ENCODE measurements at places on chromosomes 12 and 14.
A peak's percentile ranks its signal among the peaks of the same experiment; 100 is the strongest.

DNA sequence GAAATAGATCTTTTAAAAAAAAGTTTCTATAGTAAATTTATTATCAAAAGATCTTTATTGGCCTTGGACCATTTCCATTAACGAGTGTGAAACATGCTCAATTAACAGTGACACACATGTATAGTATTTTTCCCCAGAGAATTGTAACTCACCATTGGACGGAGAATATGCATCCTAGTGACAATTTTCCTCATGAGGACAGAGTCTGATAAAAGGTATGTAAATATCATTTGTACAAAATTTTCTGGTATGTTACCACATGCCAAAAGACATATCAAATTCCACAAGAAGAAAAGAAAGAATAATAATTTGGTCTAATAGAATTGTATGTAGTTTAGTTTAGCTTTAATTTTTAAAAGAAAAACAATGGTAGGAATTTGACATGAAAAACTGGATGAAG, 1096.0 kb upstream of the FLRT2 start:
- no peak for DNase-seq

DNA sequence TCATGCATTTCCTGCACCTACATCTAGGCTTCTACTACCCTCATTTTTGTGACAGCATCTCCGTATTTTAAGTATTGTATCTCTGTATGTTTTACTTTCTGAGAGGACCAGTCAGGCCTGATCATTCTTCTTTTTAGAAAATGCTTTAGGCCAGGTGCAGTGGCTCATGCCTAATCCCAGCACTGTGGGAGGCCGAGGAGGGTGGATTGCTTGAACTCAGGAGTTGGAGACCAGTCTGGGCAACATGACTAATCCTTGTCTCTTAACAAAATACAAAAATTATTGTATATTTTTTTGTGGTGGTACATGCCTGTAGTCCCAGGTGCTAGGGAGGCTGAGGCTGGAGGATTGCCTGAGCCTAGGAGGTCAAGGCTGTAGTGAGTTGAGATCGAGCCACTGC, 36.9 kb downstream of the PACS2 start:
- no peak for DNase-seq

DNA sequence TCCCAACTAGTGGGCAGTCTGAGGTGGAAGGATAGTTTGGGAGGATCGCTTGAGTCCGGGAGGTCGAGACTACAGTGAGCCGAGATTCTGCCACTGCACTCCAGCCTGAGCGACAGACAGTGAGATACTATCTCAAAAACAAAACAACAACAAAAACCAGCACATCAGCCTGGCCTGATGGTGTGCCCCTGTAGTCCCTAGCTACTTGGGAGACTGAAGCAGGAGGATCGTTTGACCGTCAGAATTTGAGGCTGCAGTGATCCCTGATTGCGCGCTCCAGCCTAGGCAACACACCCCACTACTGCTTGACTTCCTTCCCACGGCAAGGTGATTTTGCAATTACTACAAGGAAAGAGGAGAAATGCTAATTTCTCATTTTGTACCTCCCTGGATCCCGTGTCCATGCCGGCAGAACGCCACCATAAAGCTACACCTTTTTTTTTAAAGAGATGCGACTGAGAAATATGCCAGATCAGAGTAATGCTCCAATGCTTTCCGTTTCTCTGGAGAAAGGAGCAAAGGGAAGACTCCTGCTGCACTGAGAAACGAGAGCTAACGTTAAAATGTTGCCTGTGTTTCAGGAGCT, 672 bp upstream of the SCFD1 start:
- DNase-seq = peak; percentile 30

- DNase-seq = peak; percentile 75
Observed at GRCh38 chr12:94725375-94726168, 75.2 kb upstream of the TMCC3 start.

GRCh38 chr12:99436584-99436983, 211.0 kb upstream of the GARIN6 start:
- no peak for DNase-seq

DNA sequence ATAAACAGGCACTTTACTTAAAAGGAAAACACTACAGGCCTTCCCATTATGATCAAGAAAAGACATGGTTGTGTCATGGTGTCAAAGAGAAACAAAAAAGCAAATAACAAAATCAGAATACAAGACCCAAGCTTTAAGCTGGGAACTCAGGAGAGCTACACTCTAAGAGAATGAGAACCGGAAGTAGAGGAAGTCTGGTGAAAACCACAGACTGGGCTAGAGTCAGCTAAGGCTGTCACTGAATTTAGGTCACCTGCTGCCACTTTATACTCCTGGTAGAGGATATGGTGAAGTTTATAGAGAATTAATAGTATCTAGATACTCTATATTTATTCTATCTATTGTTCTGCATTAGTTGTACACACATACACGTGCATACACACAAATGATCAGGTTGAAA, 971.7 kb downstream of the FLRT2 start:
- DNase-seq = no peak

DNA sequence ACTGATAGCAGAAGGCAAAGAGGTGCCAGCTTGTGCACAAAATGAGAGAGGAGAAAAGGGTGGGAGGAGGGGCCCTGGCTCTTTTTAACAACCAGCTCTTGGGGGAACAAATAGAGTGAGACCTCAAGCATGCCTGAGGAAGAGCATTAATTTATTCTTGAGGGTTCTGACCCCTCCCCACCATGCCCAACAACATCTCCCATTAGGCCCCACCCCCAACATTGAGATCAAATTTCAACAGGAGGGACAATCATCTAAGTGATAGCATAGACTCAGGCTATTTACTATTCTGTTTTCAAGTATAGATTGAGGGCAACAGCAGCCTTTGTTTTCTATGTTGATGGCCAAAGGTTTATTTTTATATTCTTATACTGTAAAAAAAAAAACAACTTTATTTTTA, 59.7 kb downstream of the FUT8 start:
- no peak for DNase-seq

DNA sequence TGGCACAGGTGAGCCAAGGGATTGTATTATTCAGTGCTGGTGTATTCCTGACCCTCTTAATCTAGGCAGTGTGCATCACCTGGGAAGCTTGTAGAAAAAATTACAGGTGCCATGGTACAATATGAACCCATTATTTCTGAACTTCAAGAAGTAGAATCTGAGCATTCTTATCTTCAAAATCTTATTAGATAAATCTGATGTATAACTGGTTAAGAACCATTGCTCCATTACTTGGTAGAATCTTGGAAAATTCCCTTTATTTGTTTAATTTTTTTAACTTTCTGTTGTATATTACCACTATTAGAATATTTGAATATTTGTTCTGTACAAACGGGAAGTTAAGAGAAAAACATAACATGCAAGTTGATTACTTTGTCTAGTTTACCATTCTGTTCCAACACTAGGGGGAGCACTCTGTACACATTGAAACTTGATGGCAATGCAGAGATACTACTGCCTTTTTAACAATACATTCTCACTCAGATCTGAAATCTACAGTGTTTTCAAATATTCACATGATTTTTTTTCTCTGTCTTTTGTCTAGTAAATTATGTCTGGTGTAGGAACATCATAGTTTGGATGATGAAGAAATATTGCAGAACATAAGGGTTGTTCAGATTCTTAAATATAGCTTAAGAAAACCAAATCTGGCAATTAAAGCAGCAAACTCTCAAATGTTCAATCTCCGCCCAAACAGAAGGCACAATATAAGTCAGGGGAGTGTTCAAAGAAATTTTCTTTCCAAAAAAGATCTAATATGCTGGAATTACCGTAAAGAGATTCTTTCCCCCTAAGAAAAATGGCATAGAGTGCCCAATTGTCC, 196.6 kb downstream of the PCNX1 start:
- peak; percentile 86 for DNase-seq

DNA sequence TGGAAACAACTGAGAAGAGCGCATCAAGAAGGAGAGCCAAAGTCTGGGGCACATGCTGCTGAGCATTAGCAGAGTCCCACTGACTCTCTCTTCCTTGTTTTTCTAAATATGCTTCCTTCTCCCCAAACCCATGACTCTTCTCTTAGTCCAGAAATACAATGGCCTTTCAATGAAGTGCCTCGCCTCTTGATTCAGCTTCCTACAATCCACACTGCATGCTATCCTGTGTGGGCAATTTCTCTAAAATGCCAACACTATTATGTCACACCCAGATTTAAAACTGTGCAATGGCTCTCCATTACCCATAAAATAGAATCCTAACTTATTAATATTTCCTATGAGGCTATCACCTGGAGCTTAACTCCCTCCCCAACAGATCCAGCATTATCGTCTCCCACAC, 198.6 kb downstream of the RPAP3 start:
- no peak for DNase-seq

GRCh38 chr14:88824314-88825077, at the start of gene TTC8:
Gene TTC8, plus strand, starts transcription at chr14:88824651. Its CDS starts 57 bp downstream, at chr14:88824708.
- peak; percentile 92 for DNase-seq

GRCh38 chr12:18206198-18206597, 55.1 kb upstream of the PIK3C2G start:
- DNase-seq = no peak

GRCh38 chr12:51823875-51824565, 24.5 kb downstream of the FIGNL2 start:
- peak; percentile 81 for DNase-seq

- DNase-seq = no peak
Observed at GRCh38 chr14:104524726-104525125, 54.8 kb upstream of the C14orf180 start.

DNA sequence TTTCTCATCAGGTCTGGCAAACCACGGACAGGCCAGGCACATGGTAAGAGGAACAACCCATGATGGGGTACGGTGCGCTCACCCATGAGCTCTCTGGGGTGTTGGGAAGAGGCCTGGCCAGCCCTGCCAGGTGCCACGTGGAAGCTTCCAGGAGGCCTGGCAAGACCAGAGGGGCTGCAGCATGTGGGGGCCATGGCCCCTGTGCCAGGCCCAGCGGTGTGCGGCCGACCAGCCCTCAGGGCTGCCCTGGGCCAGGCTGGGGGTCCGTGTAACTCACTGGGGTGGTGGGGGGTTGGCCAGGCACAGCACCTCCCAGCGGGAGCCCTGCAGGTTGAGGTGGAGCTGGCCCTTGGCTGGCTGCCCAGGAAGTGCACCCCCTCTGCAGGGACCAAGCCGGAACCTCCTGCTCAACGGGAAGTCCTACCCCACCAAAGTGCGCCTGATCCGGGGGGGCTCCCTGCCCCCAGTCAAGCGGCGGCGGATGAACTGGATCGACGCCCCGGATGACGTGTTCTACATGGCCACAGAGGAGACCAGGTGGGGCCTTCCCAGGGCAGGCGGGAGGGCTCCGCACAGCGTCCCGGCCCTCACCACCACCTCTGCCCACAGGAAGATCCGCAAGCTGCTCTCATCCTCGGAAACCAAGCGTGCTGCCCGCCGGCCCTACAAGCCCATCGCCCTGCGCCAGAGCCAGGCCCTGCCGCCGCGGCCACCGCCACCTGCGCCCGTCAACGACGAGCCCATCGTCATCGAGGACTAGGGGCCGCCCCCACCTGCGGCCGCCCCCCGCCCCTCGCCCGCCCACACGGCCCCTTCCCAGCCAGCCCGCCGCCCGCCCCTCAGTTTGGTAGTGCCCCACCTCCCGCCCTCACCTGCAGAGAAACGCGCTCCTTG, 4.9 kb upstream of the CRIP2 start:
- no peak for DNase-seq

- no peak for DNase-seq
Observed at GRCh38 chr12:5047094-5047493, 3.4 kb downstream of the KCNA5 start.

DNA sequence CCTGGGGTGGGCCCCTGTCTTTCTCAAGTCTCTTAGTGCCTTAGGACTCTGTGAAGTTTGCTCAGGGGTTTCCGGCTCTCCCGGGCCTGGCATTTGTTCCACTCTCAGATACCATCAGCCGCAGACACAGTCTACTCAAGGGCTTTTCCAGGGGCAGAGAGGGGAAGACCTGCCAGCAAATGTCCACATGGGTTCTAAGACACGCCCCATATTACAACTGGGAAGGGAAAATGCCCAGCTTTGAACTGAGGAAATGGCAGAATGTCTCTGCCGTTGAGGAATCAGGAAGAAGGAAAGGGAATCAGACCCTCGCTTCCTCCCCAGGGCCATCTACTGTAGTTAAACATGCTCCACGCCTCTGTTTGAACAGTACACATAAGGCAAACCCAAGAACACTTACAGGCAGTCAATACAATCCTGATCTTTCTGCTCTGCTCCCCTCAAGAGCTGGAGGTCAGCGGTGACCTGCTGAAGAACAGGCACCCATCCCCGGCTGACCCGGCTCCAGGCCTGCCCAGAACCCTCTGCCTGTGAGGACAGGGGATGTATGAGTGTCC, 7.9 kb downstream of the CCDC85C start:
- no peak for DNase-seq

GRCh38 chr14:34356264-34356654, 105.8 kb downstream of the SPTSSA start:
- peak; percentile 67 for DNase-seq

- no peak for DNase-seq
Observed at GRCh38 chr12:120856980-120857379, 47.2 kb downstream of the SPPL3 start.

GRCh38 chr12:89779090-89779489, 70.5 kb upstream of the ATP2B1 start:
- DNase-seq = no peak

GRCh38 chr12:108196921-108197320, 67.8 kb downstream of the WSCD2 start:
- no peak for DNase-seq

- no peak for DNase-seq
Observed at GRCh38 chr12:56129942-56130495, 2.0 kb downstream of the ESYT1 start.

DNA sequence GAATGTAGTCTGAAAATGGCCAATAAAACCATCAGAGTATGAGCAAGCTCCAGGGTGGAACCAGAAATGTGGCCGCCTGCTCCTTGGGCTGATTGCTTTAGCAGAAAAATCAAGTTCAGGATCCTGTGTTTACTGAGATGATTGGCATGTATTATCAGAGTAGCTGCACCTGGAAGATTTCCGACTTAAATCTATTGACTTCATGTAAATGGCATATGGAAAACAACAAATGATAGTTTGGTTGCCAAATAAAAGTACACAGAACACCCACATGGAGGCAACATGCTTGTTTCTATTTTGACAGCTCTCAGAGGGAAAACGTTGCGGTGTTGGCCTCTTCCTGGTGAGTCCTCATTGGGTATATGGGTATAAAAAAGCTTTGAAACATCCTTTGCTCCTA, 31.3 kb downstream of the SOCS2 start:
- no peak for DNase-seq

- no peak for DNase-seq
Observed at GRCh38 chr14:89140326-89140725, 276.7 kb downstream of the FOXN3 start.

DNA sequence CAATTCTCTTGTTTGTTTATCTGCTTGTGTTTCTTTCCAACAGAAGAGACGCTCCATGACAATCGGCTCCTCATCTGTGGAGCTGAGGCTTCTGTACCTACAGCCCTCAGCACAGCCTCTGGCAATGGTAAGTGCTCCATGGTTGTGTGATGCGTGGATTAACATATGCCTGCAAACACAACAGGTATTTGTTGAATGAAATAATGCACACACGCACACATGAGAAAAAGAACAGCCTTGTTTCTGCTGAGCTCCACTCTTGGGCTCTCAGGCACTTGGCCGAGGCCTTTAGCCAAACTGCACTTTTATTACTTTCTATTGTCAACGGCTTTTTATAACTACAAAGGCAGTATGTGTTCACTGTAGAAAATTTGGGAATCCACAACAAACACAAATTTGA, 120.4 kb upstream of the TMCC3 start:
- DNase-seq = no peak

Data from fibroblast of pulmonary artery (primary cell).